Stimulated activated CD4-positive, alpha-beta T cell treated with anti-CD3 and anti-CD28 coated beads, Interleukin-15, amount 100 ng/mL, for 1 hour (primary cell): ENCODE measurements at places on chromosomes 11 and 22.

GRCh38 chr22:19036523-19037273, 85.5 kb downstream of the DGCR2 start:
- DNase-seq = no peak

DNA sequence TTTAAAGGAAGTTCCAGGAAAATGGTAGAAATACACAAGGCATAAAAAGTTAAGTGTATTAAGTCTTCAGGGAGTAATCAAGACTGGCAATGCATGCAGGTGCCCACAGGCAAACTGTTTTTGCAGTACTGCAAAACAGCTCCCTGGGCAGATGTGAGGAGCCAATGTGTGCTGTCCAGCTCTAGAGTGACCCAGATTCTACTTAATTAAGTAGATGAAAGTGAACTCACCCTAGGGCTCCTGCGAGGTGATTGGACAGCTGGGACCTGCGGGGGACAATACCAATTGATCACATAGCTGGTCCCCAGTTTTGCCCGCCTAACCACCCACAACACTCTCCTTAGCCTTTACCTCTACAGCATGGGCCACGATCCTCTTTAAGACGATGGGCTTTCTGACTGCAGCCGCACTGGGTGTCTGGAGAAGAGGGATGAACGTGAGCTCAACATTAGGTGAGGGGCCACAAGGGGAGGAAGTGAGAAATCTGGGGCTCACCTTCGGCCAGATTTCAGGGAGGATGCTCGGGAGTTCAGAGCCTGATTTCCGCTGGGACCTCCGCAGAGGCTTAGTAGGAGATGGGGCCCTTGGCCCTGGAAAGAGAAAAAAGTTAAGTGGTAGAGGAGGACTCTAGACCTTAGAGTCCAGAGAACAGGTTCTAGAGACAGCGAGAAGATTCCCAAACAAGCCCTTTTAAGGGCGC, 556 bp downstream of the CDCA5 start:
- no peak for DNase-seq

- DNase-seq = no peak
These were observed 1.0 kb upstream of the ROBO4 start for GRCh38 chr11:124898711-124899110.

- DNase-seq = no peak
These were observed 718 bp downstream of the CHKA start for GRCh38 chr11:68120273-68121066.

DNA sequence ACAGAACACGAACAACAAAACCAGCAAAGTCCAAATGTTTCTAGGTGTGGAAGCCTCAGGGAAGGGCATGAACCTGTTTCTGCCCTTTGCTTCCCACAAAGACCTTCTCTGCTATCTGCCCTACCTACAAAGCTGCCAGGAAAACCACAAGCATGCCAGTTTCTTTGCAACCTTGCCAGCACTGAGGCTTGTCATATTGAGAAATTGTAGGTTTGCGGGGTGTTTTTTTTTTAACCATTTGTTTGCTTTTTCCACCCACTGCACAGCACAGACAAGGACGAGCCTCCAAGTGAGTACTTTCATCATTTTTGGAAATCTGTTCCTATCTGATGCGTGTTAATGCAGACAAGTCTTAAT, 12.8 kb downstream of the PARVG start:
- DNase-seq = no peak

DNA sequence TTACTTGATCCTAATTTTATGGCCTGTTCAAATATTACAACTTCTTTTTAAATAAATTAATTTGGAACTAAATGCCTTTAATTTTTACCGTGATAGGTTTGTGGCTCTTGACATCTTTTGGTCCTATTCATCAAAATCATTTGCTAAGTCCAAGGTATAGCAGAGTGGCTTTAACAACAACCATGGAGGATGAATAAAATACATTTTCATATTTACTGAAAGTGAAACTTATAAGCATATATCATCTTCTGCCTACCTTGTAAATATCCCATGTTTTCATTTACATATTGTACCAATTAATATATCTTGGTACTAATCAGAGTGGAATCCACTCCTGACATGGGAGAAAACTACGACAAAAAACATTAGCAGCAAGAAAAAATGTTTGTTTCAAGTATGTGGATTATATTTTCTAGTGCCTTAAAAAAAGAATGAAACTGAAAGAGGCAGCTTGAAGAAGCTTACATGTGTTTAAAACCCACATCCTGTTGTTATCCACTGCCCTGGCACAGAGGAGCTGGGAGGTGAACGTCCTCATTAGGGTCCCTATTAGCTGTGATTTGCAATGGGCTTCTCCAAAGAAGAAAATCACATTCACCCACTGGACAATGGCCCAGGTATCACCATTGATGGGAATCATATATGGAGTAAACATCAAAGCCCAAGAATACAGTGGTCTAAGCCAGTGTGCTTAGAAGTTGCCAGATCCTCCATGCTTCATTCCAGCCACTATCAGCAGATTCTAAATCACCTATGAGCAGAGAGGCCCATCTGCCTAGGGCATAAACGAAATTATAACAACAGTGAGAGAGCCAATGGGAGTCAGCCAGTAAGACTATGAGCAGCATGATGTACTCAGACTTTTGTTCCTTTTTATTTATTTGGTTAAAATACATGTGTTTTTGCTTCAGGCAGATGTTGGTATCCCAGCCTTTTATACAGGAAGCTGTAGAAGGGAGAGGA, 84.7 kb downstream of the MAML2 start:
- no peak for DNase-seq

GRCh38 chr11:59669611-59670009, 773 bp upstream of the PATL1 start:
- no peak for DNase-seq

DNA sequence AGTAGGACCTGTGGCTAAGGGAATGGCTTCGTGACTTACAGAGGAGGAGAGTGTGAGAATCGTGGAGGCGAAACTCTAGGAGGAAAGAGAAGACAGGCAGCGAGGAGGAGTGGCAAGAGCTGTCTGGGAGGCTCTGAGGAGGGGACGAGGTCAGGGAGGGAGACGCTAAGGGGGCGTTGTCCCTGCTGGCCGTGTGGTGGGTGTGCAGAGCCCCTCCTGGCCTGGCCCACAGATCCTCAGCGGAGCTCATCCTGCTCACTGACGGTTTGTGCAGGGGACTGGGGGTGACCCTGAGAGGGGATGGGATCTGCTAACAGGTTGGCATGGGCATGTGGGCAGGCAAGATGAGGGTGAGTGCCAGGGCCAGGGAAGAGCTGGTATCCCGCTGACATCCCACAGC, 56.5 kb upstream of the PRR5 start:
- DNase-seq = no peak

GRCh38 chr22:42418811-42419242, 13.4 kb downstream of the NFAM1 start:
- no peak for DNase-seq

- DNase-seq = no peak
These were observed 3.3 kb upstream of the SCN4B start for GRCh38 chr11:118155776-118156530.

DNA sequence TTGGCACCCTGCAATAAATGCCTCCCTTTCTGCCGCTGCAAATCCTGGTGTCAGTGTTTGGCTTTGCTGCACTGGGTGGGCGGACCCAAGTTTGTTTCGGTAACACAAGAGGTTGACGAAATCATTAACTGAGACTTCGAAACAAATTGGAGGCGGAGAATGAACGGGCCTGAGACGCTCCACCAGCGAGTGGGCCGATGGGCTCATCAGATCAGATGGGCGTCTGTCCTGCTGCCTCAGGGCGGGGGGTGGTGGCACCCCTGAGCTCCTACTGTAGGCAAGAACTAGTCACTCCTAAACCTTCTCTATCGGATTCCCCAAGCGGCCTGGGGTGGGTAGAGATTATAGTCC, 918 bp upstream of the CAPN5 start:
- no peak for DNase-seq

DNA sequence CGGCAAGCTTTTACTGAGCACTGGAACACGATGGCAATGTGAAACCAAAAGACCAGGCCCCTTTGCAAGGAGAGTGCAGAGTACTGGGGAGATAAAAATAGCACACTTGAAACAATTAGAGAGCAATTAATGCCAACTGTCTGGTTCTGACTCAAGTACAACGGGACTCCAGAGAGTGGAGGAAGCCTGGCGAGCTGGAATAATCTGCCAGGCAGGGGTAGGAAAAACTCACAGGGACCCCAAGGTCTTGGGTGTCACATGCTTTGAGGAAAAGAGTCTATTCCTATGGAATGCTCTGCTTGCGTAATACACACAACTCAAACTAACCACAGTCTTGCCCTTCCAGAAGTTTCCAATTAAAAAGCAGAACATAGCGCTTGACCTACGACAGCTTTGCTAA, 113.0 kb upstream of the CLMP start:
- no peak for DNase-seq

GRCh38 chr11:103552086-103552485, 442.9 kb downstream of the DYNC2H1 start:
- no peak for DNase-seq

DNA sequence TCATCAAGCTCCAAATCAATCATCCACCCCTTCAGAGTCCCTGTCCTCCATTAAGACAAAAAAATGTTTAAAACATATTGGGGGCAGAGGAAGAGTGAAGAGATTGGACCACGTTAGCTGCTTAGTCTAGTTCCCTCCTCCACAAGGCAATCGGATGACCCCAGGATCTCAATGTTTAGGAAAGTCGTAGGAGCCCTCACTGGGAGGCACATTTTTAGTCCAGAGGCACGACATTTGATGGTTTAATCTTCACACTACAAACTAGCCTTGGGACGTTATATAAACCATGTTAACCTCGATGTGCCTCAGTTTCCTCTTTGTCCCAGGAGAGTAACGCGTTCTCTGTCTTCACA, 588 bp upstream of the FAT3 start:
- DNase-seq = no peak

- no peak for DNase-seq
These were observed 52.2 kb downstream of the SLC25A17 start for GRCh38 chr22:40766956-40767355.

- DNase-seq = no peak
These were observed 171.7 kb downstream of the DBX1 start for GRCh38 chr11:19988598-19988997.

DNA sequence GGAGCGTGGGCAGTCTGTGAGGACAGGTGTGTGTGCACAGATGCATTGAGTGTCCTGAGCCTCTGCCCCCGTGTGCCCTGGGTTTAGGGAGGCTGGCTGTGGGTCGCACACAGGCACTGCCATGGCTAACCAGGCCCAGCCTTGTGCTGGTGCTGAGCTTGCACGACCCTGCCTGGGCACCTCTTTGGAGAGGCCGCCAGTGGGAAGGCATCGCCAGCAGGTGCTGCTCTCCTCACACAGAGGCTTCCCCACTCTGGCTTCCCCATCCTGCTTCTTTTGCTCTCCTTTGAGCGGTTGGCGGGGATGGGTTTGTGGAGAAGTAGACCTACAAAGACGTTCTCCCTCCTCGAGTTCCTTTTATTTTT, 4.1 kb downstream of the WNT7B start:
- no peak for DNase-seq
